SJSA1 (cell line): ENCODE measurements at places on chromosomes 5 and 9.

DNA sequence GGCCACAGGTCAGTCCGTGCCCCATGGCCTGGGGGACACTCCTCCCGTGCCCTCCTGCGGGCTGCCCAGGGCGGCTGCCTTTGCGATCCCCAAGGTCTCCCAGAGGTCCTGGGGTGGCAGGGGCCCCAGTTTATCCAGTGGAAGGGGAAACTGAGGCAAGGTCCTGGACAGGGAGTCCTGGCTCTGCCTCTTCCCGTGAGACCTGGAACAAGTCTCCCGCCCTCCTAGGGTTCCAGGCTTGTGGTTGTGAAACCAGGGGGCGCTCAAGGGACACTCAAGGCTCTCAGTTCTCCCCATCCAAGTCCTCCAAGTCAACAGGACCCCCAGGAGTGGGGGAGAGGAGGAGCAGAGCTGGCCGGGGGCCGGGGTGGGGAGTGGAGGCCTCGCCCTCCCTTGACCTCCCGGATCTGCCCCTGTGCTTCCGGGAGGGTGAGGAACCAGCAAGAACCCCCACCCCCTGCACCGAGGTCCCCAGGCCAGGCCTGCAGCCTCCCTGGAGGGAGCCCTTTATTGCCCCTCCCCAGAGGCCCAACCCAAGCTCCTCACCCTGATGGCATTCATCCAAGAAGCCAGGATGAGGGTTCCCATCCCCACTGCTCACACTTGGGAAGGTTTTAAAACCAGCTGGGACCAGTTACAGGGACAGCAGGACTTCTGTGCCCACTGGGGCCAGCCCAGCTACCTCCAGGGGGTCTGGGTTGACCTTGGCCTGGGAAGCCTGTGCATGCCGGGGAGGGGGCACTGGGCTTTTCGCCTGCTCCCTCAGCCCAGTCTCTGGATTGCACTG is 24.7 kb upstream of the TMEM250 start:
- DNase-seq = no peak

GRCh38 chr9:93954434-93955061 is 607 bp downstream of the BARX1 start:
- DNase-seq = no peak

DNA sequence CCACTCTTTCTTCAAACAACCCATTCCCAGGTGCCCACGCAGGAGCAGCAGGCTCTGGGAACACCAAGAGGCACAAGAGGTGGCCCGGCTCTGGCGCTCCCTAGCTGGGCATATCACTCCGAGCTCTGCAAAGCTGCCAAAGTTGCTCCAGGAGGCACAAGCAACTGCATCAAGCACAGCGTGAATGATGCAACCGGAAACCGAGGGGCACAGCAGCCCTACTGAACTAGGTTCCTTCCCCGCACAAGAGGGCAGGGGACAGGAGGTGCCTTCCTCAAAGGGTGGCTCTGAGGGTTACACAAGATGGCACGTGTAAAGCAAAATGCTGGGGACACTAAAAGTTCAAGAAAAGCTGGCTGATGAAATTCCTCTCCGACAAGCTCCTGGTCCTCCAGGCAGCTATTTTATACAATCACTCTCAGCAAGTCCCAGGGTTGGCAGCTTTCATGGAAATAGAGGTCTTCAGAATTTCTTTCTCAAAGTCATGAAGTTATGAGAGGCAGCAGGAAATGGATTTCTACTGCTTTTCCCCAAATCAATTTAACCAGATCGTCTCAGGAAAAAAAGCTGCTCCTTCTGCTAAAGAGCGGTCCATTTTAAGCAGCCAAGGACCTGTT is 22.9 kb downstream of the PSMB7 start:
- DNase-seq = peak; percentile 6

- no peak for DNase-seq
Measured at GRCh38 chr9:2155966-2156365, 140.8 kb downstream of the SMARCA2 start.

DNA sequence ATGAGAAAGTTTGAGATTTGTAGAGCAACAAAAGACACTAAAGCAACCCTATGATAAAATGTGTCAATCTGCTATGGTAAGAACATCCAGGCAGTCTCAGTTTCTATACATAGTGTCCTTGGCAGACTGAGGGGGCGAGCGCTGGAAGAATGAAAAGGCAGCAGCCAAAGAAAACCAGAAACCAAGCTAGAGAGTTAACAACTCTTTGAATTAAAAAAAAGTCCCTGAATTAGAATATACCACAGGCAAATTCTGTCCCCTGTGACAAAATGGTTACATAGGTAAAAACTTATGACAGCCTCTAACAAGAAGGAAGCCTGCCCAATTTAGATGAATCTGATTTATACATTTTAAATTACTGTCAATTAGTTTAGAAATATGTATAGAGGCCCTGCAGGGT is 106.7 kb downstream of the OXCT1 start:
- DNase-seq = no peak

DNA sequence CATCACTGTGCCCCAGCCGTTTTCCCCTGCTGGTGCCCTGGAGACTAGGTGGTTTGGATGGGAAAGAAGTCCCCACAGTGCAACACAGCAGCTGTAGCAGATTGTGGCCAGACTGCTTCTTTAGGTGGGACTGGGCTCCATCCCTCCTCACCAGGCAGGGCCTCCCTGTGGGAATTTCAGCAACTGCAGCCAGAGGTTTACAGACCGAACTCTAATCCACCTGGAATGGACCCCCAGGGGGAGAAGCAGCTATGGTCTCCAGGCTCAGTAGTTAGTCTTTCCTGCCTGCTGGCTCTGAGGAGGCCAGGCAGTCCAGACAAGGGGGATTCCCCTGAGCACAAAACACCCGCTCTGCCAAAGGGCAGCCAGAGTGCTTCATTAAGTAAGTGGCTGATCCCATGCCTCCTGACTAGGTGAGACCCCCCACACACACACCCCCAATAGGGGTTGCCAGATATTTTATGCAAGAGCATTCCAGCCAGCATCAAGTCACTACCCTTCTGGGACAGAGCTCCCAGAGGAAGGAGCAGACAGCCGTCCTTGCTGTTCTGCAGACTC is 188.9 kb downstream of the SGCD start:
- DNase-seq = no peak

DNA sequence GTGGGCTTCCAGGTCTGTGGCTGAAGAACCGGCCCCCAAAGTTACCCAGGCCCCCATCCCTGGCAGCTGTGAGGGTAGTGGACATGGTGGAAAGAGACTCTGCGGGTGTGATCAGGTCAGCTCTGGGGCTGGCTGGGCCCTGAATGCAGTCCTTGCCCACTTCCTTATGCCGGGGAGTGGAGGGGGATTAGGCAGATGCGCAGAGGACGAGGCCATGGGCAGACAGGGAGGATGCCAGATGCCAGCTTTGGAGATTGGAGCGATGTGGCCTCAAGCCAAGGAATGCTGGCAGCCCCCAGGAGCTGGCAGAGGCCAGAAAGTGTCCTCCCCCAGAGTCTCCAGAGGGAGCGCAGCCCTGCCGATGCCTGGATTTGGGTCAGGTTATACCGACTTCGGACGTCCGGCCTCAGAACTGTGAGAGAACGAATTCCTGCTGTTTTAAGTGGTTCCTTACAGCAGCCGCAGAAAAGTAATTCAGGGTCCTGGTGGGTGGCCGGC is 69.8 kb downstream of the ADAMTS2 start:
- DNase-seq = no peak

- no peak for DNase-seq
Measured at GRCh38 chr9:89724659-89725058, 119.8 kb downstream of the GADD45G start.

- no peak for DNase-seq
Measured at GRCh38 chr5:61598126-61598525, 266.1 kb downstream of the ZSWIM6 start.

- DNase-seq = no peak
Measured at GRCh38 chr9:78541868-78542443, 245.0 kb downstream of the PSAT1 start.

DNA sequence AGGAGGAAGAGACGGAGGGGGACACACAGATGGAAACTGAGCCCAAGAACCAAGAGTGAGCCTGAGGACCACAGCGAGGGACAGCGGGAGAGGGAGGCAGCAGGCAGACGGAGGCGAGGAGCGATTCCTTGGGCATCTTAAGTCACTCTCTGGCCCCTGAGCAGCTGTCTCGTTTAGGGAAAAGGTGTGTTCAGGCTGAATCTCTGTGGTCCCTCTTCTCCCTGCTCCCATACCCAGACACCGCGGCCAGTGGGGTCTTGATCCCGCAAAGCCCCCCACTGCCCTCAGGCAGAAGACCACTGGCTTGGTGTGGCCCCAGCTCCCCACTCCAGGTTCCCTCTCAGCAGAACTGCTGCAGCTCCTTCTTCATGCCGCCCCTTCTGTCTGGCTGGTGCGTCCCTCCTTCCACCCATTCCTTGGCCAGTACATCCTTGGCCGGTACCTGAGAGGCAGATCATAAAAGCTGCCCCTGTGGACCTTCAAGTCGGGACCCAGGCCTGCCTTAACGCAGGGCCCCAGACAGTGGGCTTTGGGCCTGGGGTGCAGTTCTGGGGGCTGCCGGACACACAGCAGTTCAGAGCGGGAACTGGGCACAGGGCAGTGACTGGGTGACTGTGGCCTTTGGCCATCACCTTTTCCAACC is 5.8 kb upstream of the RALGDS start:
- DNase-seq = no peak

GRCh38 chr5:119354537-119355243 is 1.1 kb upstream of the TNFAIP8 start:
- DNase-seq = no peak

GRCh38 chr9:131707733-131708157 is 32.1 kb downstream of the RAPGEF1 start:
- peak; percentile 52 for DNase-seq

DNA sequence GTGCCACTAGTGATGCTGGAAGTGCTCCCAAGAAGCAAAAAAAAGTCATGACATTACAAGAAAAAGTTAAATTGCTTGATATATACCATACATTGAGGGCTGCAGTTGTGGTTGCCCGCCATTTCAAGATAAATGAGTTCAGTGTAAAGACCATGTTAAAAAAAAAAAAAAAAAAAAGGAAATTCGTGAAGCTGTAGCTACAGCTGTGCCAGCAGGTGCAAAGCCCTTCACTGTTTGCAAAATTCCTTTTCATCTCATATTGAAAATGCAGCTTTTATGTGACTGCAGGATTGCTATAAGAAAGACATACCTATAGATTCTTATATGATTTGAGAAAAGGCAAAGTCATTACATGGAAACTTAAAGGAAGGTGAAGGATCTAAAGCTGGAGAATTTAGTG is 179.6 kb upstream of the POU5F2 start:
- DNase-seq = no peak

DNA sequence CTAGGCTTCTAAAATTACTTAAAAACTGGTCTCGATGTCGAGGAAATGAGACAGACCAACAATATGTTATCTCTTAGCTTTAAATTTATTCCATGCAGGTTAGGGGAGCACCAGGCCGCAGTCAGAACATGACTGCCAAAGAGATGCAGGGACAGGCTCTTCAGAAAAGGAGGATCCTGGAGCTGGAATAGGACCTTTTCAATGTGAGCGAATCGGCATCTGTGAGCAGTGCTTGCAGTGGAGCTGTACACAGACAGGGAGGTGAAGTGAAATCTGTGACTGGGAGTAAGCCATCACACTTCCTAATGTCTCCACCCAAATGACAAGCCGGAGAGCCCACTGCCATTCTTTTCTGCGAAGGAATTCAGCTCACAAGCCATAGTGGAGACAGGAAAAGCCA is 78.2 kb downstream of the EFNA5 start:
- no peak for DNase-seq

- no peak for DNase-seq
Measured at GRCh38 chr9:18638371-18639249, 164.7 kb downstream of the ADAMTSL1 start.

DNA sequence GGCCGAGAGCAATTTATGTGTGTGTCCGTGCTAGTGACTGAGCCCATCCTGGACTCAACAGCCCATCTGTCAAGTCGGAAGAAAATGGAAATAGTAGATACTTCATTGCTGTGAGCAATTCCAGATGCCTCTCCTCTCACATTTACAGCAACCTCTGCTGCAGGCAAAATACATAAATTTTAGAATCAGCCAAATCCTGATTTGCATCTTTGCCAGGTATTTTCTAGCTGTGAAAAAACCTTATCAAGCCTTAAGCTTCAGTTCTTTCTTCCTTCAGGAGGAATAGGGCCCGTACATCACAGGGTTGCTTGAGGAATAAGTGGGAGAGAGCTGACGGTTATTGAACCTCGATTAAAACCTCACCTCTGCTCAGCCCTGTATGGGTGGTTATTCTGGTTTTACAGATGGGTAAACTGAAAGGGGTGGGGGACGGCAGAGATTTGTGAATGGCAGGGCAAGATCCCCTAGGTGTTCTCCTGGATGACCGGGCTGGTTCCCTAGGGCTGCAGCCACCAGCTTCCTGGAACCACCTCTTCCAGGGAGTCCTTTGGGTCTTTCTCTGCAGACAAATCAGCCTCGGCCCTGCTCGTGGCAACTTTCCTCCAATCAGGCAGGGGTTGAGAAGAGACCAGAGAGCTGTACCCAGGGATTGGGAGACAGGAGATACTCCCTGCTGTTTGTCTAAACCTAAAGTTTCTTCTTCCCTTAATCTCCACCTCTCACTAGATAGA is 5.3 kb upstream of the MSX2 start:
- DNase-seq = no peak

GRCh38 chr5:62306896-62307689 is 1.1 kb downstream of the KIF2A start:
- DNase-seq = peak; percentile 46

DNA sequence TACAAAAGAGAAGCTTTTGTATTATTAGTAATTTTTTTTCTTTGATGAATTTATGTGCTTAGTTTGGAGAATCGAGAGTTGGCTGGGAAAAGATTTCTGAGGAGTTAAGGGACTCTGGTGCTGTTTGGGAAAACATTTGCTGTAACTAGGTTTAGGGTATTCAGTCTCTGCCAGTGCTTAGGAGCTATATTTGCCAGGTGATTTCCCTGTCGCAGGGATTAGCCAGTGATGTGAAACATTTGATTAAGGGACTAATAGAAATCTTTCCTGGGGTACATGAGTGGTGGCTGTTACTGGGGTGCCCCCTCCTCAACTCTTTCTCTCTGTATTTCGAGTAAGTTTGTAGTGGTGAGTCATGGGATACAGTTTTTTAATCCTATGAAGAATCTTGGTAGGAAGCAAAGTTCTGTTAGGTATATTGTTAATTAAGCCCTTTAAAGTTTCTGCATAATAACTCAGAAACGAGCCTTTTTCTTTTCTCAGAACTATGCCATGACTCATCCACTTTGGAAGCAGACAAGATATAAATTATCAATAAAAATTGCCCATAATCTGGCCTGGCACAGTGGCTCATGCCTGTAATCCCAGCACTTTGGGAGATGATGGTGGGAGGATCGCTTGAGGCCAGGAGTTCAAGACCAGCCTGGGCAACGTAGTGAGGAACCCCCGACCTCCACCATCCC is 18.6 kb downstream of the RGMB start:
- DNase-seq = no peak

DNA sequence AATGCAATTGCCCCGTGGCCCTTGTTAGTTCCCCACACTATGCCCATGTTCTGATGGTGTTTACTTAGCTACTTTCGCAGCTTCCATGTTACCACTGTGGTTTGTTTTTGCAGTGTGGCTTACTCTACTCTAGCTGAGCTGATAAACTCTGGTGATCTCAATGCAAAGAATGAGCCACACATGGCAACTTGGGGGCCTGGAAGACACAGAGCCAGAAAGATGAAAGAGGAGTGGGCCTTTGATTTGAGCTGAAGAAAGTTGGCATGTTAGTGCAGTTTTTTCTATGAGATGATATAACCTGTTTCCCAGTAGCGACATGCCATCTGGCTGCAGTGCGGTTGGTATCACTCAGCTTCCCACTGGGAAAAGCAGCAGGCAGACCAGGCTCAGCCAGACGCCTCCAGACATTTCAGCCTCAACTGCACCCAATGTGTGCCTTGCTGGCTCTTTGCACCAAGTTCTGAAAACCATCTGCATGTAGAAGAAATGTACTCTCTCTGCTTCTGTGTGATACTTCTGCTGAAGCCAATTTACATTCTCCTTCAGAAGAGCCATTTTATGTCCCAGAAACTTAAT is 329.4 kb downstream of the ARHGEF28 start:
- no peak for DNase-seq
